ENCODE measurements at places on chromosomes 11 and 22.

DNA sequence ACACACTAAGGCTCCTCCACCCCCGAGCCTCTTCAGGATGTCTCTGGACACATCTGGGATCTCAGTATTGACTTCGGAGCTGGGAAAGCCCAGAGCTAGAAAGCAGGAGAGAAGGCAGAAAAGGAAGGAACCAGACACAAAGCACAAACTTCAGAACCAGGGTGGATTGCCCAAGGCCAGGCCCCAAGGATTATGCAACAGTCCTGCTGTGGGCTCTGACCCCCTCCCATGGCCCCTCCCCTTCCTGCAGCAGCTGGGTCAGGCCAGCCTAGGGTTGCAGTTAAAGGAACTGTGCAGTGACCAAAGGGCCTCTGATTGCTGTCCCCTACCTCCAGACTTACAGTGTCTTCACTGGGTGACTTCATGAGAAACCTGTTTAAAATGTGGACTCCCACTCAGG is 5.3 kb downstream of the KCNE3 start:
- DNase-seq = peak; percentile 92

DNA sequence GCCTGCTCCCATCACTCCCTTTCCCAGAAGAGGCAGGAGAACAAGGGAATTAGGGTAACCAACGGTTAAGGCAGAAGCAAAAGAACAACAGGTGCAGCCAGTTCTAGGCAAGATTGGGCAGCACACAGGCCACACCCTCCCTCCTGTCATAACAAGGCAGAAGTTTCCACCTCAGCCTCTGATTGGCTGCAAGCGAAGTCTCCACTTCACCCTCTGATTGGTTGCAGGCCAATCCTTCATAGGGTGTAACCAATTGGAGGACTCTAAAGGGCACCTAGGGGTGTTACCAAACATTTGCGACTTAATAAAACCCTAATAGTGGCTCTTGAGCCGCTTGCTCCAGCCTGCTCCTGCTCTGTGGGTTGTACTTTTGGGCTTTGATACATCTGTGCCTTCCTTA is 153.8 kb downstream of the CACNA1I start:
- no peak for DNase-seq

- no peak for DNase-seq
These were observed 120.3 kb upstream of the B3GAT1 start for GRCh38 chr11:134532131-134532920.

GRCh38 chr11:117444711-117445658 is 117.3 kb downstream of the CEP164 start:
- no peak for DNase-seq

DNA sequence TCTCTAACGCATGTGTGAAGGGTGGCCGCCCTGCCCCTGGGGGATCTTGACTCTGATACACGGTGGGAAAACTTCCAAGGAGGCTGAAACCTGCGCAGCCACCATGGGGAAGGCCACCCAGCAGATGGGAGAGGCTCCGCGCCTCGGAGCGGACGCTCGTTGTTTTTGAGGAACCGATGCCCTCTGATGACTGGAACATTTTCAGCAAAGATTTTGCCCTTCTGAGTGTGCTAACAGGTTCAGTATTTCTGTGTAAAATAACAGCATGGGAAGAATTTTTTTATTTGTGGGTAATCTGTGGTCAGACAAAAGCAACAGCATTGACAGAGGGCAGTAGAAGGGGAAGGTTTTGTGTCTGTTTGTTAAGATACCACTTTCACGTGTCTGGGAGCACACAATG is 16.7 kb downstream of the MB start:
- peak; percentile 64 for DNase-seq

All from Right ventricle myocardium superior (tissue), 1 donor.